ENCODE measurements at places on chromosomes 12 and 14.

GRCh38 chr14:99481745-99482099 is 513 bp downstream of the CCNK start:
- DNase-seq = no peak

DNA sequence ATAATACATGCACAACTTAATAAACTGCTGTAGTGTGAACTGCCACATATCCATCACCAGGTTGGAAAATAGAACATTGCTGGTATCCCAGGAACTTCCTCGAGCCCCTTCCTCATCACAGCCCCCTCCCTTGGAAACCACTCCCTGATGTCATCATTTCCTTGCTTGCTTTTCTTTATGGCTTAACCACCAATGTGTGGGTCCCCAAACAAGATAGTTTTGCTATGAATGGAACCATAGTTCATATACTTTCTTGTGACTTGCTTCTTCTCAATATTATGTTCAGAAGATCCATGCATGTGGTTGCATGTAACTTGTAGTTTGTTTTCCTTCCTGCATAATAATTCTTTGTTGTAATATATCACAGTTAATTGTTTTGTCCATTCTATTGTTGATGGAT is 8.9 kb upstream of the WNT5B start:
- DNase-seq = no peak

DNA sequence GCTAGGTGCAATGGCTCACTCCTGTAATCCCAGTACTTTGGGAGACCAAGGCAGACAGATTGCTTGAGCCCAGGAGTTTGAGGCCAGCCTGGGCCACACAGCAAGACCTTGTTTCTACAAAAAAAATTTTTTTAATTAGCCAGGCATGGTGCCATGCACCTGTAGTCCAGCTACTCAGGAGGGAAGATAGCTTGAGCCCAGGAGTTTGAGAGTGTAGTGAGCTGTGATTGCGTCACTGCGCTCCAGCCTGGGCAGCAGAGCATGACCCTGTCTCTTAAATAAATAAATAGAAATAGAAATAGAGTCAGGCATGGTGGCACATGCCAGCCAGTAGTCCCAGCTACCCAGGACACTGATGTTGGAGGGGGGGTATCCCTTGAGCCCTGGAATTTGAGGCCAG is 36.7 kb upstream of the CLIP1 start:
- no peak for DNase-seq

- DNase-seq = no peak
These were observed 9.5 kb downstream of the NDRG2 start for GRCh38 chr14:21015312-21015711.

DNA sequence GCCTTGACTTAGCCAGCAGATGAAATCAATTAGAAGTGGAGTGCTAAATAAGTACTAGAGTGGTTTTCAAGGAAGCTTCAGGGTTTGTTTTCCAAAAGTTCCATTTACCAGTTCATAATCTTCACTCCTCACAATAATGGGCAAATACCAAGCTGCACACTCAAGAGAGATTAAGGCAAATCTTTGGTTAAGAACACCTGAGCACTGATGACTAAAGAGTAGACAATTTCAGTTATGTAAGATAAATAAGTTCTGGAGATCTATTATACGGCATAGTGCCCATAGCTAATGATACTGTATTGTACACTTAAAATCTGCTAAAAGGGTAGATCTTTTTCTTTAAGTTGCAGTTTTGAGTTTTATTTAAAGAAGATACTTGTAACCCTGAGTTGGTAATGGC is 125.0 kb downstream of the ARMH4 start:
- DNase-seq = no peak

Measured in activated T-cell treated with anti-CD3 and anti-CD28 coated beads for 4 hours (primary cell).